ACHN (cell line): ENCODE measurements at places on chromosomes 16 and 17.

- no peak for DNase-seq
Observed at GRCh38 chr16:68401871-68402747, 46.2 kb downstream of the SMPD3 start.

DNA sequence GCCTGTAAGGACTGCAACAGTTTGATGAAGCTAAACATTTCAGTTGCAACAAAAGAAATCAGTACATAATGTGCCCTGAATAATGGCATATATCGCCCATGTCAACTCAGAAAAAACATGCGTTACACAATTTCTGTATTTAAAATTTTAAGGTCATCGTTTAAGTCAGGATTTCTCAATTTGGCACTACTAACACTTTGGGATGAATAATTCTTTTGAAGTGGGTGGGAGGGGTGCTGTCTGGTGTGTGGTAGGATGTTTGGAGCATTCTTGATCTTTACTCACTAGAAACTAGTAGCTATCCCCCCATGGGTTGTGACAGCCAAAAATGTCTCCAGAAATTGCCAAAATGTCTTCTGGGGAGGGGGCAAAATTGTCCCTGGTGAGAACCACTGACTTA, 50.7 kb upstream of the CNTNAP4 start:
- no peak for DNase-seq

DNA sequence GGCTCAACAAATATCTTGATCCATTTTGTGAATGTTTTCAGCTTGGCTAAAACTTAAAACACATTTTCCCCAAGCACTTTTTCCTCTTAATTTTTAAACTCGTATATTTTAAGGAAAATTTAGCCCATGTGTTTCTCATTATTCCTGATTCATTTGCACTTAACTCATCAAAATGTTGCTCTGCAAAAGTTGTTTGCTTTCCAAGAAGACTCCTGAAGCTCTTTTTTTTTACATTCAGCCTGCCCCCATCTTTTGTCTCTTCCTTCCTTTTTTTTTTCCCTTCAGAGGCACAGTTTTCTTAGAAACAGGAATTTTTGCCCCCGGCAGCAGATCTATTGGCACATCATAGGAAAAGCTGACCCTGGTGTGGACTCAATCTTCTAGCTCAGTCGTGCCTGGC, 155.0 kb upstream of the SALL1 start:
- DNase-seq: no peak

DNA sequence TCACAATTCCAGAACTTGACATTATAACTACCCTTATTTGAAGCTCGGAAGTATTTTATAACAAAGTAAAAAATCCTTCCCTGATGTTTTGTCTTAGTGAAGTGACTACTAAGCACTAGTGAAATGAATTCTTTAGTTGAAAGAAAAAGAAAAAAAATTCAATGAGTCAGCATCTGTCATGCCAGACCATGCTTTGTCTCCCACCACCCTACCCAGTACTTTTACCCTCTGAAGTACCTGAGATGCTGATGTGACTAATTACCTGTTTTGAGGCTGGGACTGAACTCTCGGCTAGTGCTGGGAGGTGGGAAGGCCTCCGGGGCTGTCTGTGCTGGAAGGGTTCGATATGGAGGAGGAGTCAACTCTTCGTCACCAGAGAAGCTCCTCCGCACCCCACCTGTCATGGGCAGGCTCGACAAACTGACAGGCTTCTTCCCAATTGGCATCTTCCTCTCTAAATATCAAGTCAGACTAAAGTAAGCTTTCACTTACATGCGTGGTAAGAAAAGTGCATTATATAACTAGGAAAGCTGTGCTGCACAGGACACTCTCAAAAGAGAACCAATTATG, 19.6 kb downstream of the NME2 start:
- no peak for DNase-seq

DNA sequence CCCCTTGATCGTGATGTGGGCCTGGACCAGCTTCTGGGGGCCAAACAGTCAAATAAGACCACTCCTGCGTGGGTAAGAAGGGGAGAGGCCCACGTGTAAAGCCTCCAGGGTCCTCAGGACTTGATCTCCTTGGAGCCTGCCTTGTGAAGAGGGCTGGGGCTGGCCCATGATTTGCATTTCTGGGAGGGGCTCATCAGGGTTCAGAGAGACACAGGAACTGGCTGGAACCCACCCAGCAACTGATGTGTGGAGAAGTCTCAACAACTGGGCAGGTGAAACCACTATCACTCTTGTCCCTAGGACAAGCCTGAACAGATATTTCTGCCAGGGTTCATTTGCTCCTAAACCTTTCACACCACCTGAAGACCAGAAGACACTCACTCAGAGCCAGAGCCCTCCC, 214.7 kb downstream of the ZNF423 start:
- DNase-seq: no peak

DNA sequence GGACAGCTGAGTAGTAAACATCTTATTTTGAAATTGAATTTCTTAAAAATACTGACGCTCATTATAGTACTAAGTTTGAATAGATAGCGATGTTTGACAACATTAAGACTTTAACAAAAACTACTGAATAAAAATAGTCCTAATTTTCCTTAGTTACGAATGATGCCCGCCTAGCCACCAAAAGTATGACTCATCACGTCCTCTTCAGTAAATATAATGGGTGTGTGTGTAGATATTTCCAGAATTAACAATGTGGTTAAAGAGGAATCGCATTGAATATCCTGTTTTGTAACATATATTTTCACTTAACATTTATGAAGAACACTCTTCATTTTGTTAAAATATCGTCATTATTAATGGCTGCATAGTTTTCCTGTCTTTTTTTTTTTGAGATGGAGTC, 187.6 kb downstream of the MYO1D start:
- DNase-seq: no peak

- no peak for DNase-seq
Observed at GRCh38 chr16:66335704-66336329, 30.7 kb upstream of the CDH5 start.

- DNase-seq: no peak
Observed at GRCh38 chr17:7688808-7689316, 585 bp downstream of the WRAP53 start.

DNA sequence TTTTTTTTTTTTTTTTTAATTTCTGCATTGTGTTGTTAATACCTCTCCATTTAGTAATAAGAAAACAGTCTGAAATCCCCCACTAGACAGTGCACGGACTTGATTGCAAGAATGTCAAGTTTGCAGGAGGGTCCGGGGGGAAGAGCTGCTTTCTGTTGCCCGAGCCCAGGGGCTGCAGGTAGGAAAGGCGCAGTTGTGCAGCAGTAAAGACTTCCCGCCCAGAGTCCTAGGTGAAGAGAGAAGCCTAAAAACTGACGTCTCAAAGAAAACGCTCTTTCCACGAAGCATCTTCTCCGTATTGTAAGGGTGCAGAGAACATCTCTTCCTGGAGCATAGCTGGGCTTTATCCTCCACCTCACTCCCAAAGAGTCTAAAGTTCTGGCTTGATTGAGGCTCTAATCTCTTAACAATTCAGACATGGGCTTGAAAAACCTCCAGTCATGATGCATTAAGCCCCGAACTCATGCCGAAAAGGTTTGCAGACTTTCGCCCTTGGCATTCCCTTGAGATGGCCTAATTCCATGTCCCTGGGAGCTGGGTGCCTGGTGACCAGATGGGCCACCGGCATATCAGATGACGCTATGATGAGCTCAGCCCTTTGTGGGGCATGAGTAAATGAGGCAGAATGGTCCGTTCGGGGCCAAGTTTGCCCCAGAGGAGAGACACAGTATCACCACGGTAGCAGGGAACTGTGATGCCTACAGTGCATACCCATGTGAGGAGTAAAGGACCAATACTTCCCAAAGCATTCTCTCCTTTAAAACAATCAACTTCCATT, 436.2 kb upstream of the ZFHX3 start:
- no peak for DNase-seq
